HEK293T (cell line): ENCODE measurements at places on chromosomes 3 and 15.

DNA sequence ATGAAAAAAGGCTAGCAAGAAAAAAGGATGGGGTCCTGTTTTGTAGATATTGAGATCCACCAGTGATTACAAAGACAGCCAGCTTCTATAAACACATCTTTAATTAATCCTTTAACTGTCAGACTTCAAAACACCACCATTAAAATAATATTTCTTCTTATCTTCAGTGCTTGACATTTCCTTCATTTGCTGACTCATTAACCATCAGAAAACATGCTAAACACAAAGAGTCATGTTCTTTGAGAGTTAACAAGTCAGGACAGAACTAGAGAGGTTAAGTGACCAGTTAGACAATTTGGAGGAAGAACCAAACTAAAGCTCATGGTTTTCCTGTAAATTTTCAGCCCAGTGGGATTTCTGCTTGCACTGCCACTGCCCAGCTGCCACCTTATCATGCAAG is 111.4 kb downstream of the MEIS2 start:
- no peak for DNase-seq

- no peak for DNase-seq
These were observed 24.1 kb upstream of the CAPN7 start for GRCh38 chr3:15181963-15182362.

DNA sequence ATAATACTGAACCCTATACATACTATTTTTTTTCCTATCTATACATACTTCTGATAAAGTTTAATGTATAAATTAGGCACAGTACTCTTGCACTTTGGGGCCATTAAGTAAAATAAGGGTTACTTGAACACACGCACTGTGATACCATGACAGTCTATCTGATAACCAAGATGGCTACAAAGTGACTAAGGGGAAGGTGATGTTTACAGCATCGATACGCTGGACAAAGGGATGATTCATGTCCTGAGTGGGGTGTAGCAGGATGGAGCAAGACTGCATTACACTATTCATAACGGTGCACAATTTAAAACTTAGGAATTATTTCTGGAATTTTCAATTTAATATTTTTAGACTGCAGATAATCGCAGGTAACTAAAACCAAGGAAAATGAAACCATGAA is 30.0 kb upstream of the SLC2A2 start:
- no peak for DNase-seq

GRCh38 chr3:30623351-30623750 is 16.9 kb downstream of the TGFBR2 start:
- DNase-seq, result no peak

DNA sequence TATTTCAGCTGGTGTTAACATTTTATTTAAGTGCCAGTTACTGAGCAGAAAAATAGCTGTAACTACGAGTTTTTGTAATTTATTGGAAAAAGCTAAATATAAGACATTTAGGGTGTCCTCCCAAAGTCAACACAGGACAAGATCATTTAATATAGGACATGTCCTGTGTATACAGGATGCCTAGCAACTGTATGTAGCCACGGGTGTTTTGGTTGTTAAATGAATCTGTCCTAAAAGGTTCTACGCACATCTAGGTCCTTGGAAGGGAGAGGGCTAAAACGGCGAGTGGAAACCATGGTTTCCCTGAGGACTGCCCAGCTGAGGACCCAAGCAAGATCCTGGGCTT is 565 bp upstream of the ZNF621 start:
- no peak for DNase-seq

DNA sequence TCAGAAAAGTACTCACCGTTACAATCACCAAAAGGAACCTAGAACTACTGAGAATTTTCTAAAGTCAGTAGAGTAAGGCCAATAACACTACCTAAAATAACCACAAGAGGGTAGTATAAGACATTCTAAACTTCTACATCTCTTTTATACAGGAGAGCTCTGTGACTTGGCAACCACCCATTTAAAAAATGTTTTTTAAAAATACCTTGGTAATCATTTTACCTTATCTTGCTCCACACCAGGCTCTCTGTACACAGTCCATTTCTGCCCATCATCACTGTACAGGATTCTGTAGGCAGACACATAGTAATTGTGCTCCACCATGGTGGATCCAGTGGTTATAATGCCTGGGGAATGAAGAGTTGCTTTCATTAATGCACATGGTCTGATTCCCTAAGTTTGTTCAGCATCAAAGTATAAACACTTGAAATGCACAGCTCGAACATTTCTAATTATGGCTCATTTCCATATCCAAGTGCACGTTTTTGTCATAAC is 54.5 kb downstream of the ST3GAL6 start:
- peak; percentile 36 for DNase-seq

GRCh38 chr3:116154389-116154788 is 290.9 kb downstream of the LSAMP start:
- no peak for DNase-seq

- no peak for DNase-seq
These were observed 31.5 kb upstream of the XXYLT1 start for GRCh38 chr3:195302431-195302830.

DNA sequence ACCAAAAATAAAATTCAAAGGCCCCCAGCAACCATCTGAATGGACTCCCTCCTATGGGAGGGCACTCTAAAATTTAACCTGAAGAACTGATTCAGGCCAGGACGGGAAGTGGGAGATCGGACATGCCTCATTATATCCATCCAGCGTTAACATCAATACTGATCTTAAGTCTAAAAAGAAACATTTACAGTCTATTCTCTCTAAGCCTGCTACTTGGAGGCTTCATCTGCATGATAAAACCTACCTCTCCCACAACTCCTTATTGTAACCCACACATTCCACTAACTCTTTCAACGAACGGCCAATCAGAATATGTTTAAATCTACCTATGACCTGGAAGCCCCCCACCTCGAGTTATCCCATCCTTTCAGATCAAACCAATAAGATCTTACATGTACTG is 68.4 kb downstream of the HERC1 start:
- DNase-seq, result no peak

GRCh38 chr3:134299185-134299887 is 48.7 kb upstream of the RYK start:
- DNase-seq, result no peak

DNA sequence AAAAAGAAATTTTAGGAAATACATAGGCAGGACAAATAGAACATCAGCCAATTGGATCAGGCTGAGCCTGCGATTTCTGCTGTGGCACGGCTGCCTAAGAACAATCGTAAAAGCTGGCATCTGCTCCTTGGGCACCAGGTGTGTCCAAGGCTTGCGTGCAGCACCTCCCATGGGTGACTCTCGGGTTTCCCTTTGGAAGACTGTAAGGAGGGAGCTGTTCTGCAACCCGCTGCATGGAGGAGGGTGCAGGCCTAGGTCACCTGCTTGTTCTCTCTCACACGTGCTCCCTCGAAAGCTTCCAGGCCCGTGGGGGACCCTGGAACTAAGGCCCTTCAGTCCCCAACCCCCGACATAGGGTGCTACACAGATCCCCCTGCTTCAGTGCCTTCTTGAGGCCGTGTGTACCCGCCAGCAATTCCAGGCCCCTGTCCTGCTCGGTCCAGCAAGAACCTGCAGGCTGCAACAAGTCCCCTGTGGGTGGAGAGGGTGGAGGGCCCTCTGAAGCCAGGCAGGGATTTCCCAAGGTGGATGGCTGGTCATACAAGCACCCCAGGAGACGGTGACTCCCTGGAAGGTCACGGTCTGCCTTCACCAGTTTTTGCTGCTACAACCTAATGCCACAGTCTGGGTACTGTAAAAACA is 3.4 kb downstream of the GP9 start:
- DNase-seq, result no peak

DNA sequence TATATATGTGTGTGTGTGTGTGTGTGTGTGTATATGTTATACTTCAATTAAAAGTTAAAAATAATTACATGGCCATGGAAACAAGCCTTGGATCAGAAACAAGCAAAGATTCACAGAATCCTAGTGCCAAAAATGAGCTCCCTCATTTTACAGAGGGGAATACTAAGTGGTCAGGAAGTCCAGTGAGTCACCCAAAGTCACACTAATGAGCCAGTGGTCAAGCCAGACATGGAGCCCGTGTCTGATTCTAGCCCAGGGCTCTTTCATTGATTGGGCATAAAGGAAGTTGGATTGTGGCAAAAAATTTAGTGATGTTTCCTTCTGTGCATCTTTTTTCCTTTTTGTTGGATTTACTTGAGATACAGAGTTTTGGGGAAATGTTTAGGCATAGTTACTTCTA is 152.5 kb upstream of the NPHP3 start:
- no peak for DNase-seq

- no peak for DNase-seq
These were observed 245.0 kb downstream of the ZMAT3 start for GRCh38 chr3:178826435-178827123.
